ENCODE measurements at places on chromosomes 2 and 18.
A peak's percentile ranks its signal among the peaks of the same experiment; 100 is the strongest.

GRCh38 chr2:25246001-25246400 is 77.6 kb upstream of the POMC start:
- ATAC-seq, result no peak

DNA sequence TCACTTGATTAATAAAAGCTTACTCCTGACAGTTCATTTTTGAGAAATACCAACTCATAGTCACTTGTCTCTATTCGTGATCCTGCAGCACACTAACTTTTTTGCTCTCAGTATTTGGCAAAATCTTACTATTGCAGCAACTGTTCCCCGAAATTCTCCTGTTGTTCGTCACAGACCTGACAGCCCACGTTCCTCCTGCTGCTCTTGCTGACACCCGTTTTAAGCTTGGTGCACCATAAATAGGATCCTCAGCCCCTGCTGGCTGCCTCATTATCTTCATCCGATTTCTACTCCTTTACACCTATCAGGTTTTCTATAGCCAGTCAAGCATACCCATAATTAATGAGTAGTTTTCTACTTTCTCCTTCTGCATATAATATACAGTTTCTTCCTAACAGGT is 368.8 kb downstream of the PLCL1 start:
- ATAC-seq, result no peak

GRCh38 chr2:72274380-72274797 is 126.7 kb upstream of the CYP26B1 start:
- ATAC-seq, result no peak

DNA sequence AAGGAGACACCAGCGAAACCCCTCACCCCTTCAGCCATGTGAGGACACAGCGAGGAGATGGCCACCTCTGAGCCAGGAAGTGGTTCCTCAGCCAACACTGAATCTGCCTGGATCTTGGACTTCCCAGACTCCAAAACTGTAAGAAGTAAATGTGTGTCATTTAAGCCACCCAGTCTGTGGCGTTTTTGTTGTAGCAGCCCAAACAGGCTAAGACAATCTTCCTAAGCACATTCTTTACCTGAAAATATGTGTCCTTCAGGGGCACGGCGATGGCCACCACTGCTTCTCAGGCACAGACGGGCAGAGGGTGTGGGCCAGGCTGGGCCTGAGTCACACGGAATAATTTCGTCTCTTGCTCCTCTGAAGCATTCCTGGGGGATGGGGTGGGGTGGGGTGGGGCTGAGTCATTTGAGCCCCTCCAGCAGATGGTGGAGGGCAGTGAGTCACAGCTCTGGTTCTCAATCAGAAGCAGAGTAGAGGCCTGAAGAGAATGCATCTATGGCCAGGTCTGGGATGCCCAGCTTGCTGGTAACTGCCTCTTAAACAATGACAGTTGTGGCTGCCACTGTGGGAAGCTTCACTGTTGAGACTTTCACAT is 142.4 kb downstream of the CAPN13 start:
- ATAC-seq, result peak; percentile 88

DNA sequence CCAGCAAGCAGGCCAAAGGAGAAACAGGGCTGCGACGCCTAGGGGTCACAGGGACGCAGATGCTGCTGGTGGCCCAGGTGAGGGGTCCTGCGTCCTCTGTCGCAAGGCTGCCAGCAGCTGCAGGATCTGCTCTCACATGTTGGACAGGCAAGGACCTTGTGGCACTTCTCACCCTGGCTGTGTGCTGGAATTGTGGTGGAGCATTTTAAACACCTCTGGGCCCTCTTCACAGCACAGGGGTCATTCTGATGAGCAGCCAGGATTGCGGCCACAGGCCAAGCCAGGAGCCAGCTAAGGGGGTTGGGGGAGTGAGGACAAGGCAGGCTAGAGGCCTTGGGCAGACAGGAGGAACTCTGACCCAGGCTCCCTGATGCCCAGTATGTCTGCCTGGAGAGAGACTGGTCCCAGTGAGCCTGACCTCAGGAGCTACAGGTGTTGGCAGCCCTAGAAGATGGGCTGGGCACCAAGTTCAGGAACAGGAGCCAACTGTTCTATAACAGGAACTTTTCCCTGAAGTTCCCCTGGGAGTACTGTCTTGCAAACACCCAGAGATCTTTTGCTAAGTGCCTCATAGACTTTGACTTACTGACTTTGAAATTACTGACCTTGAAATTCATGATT is 40.2 kb downstream of the EFR3B start:
- no peak for ATAC-seq

- no peak for ATAC-seq
Observed at GRCh38 chr2:236107536-236107935, 60.6 kb downstream of the GBX2 start.

- no peak for ATAC-seq
Observed at GRCh38 chr18:25735459-25735858, 355.0 kb downstream of the SS18 start.
